Neural progenitor cell (in vitro differentiated cells): ENCODE measurements at places on chromosomes 16 and 17. TPM values are rescaled to one million over a fixed set of nuclear protein-coding genes. Genes with fewer than 3 reads are reported as not detected.

Gene VTN
- 0.25 and 1.2 TPM in 2 replicates for total RNA-seq

- peak; percentile 71 for DNase-seq
Observed at GRCh38 chr16:58464047-58464915, 35.7 kb upstream of the NDRG4 start.

DNA sequence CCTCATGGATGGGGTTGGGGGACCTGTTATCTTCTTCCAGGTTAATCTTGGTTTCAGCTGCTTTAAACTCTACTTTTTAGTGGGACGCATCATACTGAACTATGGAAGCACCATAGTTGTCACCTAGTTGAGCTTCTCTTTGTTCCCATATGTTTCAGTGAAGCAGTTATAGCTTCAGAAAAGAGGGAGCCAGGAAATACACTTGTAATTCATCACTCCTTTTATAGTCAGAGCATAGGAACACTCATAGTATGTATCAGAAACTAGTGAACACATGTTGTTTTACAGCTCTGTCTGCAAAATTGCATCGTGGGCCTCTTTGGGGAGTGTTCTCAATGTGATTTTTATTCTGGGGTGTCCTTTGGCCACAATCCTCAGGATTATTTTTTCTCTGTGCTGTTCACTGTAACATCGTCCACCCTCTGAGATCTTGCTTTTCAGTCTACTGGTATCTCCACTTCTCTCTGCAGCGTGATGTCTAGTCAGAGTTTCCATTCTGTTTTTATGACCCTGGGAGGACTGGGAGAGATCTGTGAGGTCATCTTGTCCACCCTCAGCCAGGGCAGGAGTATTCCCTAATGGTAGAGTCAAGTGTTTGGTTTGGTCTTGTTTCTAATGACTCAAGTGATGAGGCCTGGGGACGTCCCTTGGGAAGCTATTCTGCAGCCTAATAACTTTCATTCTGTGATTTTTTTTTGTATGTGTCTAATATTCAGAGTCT lies 585.4 kb downstream of the WWOX start:
- no peak for DNase-seq

DNA sequence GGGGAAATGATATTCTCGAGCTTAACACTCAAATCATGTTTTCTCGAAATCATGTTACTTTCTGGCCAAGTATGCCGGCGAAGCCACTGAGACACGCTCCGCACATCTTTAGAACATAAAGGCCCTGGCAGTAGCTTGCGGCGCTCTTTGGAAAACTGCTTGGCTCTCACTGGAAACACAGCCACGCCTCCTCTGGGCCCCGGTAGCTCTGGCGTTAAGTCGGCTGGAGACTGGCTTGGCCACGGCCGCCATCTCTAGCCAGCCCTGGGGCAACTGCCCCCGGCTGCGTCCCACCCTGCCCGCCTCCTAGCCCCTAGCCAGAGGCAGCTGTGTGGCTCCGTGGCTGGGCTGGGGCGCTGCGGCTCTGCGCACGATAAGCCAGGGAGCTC lies 9.2 kb upstream of the BAIAP2 start:
- DNase-seq = no peak

DNA sequence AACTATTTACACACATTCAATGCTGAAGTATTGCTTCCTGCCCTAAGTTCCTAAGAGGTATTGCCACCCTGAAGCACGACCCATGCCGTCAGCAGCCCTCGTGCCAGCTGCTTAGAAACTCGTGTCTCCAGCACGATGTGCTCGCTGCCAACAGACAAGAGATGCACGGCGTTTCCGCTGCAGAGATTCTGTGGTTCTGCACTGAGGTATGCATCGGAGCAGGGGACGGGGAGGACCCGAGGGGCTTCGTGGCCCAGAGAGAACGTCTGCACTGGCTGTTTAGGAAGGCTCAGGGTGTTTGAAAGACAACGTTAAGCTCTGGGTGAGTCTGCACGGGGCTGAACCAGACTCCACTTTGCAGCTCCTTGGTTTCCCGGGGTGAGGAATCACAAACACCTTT lies 82.7 kb upstream of the CREBBP start:
- DNase-seq = no peak

GRCh38 chr16:74999219-74999608 lies 390 bp downstream of the ZNRF1 start:
- no peak for DNase-seq
